8988T (cell line): ENCODE measurements at places on chromosomes 7 and 10.

DNA sequence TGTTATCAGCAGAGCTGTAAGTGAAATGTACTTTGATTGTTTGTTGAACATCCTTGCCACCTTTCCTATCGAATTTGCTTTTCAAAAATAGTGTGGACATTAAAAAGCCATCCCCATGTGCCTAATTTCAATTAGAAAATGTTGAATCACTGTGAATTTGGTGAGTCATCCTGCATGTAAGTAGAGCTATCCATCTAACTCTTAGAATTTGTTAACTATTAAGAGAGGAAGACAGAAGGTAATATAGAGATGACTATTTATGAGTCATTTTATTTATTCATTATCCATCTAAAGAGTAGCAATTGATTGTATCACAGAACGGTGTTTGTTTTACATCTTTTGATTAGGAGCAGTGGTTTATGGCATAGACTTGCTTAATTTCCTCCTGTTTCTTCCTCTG is 154.7 kb downstream of the MGMT start:
- DNase-seq = no peak

DNA sequence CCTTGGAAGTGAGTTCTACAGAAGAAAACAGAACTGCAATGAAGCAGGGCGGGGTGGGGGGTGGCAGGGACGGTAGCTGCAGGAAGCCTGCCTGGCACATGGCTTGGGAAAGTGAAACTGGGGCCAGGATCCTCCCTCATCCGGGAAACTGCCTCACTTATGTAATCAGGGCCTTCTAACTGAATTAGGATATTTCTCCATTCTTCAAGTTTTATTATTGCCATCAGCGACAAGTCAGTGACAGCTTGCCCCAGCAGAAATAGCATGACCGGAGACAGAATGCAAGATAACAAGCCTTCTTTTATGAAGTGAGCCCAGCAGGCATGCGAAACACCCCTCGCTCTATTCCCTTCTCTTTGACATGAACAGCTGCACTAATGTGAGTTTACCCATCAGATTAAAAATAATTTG is 77.5 kb upstream of the CACUL1 start:
- no peak for DNase-seq

- no peak for DNase-seq
These were observed 171.7 kb upstream of the PFKP start for GRCh38 chr10:2895594-2896196.

DNA sequence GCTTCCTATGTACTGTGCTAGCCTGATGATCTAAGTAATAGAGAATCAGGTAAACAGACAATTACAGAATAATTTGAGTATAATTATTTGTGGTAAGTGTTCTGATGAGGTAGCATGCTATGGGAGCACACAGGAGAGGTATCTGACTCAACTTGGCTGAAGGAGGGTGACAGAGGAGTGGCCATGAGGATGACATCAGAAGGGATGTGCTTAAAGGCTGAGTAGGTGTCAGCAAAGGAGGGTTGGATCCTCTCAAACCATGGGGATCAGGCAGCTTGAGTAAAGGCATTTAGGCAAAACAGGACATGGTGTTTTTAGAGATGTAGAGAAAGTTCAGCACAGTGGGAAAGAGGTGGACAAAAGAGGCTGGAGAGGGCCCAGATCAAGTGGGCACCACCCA is 29.0 kb downstream of the KLHDC10 start:
- DNase-seq = no peak

DNA sequence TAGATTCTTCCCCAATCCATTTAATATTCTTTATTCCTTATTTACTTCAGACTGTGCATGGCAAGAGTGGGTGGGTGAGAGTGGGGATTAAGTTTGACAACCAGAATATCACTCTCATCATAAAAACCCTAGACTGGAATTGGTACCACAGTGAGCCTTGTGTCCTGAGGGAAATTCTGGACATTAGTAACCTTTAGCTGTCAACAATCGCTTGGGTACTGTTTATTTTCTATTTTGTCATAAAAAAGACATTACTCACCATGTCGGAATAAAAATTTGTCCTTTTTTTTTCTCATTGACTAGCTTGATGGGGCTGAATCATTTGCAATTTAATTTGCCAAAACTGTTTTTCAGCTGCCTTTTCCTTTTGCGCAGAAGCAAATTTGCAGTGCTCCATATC is 176.1 kb upstream of the SEMA3C start:
- no peak for DNase-seq

- no peak for DNase-seq
These were observed 191.9 kb upstream of the PPP1R3A start for GRCh38 chr7:114110666-114111065.

GRCh38 chr10:90816466-90816865 is 41.4 kb downstream of the HTR7 start:
- DNase-seq = no peak

GRCh38 chr7:30074422-30075030 is 46.3 kb downstream of the PLEKHA8 start:
- no peak for DNase-seq

DNA sequence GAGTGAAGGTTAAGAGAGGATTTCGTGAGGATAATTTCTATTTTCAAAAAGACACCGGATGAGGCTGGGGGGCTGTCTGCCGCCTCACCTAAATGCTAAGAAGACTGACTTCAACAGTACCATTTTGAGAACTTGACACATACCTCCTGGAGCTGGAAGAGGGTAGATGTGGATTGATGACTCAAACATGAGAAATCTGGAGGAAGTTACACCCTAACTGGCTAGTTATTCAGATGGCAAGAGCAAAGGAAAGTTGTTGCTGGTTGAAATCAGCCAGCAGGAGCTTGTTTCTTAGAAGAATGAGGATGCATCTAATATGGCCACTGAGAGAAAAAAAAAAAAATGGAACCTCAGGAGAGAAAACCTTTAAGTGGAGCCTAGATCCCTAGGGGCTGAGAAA is 76.2 kb upstream of the KIAA1217 start:
- no peak for DNase-seq

GRCh38 chr7:98899816-98900215 is 21.5 kb downstream of the TRRAP start:
- DNase-seq = no peak

DNA sequence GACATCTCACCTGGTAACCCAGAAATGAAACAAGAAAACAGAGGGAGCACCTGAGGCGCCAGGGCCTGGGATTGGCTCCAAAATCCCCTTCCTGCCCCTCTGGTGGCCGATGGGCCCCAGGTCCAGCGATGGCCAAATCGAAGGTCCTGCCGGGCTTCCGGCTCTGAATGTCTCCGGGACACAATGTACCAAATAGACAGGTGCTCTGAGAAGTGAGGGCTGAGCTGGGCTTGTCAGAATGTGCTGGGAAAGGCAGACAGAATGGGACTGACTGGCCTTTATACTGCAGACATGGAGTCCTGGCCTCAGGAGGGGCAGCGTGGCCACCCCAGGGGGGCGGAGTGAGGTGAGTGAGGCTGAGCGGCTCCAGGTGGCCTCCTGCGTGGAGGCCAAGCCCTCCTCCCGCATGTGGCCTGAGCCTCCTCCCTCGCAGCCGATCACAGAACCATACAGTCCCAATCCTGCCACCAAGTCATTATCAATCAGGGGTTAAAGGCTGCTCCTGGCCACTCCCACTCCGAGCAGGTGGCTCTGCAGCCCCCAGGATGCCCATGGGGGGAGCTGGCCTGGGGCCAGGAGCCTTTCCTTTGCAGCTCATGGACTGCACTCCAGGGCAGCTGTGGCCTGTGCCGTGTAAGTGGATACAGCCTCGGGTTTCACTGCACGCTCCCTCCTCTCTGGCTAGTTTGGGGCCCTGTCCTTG is 185.5 kb downstream of the ADARB2 start:
- DNase-seq = no peak

DNA sequence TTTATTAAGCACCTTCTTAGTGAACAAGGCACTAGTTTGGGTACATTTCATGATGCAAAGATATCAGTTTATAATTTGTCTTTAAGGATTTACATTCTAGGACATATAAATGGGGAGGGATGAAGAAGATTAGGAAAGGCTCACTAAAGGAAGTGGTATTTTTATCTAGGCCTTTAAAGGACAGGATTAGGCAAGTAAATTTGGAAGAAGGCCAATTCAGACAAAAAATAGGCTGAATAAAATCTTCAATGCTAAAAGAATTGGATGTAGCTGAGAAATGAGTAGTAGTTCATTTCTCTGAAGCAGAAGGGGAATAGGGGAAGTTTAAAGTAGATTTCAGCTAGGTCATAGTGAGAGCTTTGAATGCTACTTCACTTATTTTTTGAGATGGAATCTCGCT is 4.8 kb upstream of the FAM24B start:
- no peak for DNase-seq

DNA sequence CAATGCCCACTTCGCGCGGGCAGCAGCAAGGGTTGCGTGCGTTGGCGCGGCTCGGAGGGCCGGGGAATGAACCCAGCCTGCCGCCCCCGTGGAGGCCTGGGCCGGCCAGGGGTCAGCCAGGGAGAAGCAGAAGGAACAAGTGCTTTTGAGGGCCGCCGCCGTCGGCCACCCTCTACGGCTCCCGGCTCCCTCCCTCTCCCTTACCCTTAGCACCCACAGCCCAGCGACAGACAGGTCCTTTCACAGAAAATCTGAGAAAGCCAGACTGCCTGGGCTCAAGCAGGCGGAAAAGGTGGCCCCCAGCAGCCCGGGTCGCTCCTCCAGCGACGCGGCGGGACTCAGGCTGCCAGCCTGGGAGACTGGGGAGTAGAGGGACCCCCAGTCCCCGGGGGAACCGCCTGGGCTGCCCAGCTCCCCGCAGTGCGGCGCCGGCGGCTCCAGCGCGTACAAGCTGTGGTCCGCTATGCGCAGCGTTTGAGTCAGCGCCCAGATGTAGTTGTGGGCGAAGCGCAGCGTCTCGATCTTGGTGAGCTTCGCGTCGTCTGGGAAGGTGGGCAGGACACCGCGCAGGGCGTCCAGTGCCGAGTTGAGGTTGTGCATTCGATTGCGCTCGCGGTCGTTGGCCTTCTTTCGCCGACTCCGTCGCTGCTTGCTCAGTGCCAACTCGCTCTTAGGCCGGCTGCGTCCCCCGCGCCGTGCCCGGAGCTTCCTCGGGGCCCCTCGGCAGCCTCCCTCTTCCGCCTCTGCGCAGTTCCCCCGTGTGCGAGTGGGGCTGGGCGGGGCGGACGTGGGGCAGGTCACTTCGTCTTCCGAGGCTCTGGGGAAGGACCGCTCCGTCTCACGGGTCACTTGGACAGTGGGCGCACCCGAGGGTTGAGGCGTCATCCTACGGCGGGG is 815 bp downstream of the NEUROG3 start:
- no peak for DNase-seq

GRCh38 chr7:22640269-22640668 is 86.7 kb upstream of the IL6 start:
- DNase-seq = no peak
